EH (cell line): ENCODE measurements at places on chromosomes 2 and 18.

DNA sequence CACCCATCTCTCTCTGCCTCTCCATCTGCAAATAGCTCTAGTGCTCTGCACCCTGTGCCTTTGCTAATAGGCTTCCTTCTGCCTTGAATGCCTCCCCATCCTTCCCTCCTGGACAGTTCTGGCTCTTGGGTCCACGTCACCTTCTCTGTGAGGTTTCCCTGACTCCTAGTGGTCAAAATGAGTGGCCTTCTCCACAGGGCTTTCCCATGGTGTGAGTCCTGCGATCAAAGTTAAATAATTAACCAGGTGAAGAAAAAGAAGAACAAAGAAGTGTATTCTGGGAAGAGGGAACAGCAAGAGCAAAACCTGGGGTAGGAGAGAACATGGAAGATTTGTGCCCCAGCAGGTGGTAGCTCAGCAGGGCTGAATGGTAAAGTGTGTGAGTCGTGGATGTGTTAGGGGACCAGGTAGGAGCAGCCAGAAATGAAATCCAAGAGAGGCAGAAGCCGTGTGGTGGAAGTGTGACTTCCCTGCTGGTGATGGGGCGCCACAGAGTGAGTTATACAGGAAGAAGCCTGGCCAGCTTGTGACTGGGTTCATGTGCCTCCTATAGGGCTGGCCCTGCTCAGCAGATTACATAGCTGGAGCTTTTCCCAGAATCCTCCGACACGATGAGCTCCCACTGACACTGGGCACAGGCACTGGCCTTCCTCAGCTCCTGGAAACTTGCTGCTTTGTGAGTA is 93.8 kb upstream of the LDAH start:
- DNase-seq: peak; percentile 40

DNA sequence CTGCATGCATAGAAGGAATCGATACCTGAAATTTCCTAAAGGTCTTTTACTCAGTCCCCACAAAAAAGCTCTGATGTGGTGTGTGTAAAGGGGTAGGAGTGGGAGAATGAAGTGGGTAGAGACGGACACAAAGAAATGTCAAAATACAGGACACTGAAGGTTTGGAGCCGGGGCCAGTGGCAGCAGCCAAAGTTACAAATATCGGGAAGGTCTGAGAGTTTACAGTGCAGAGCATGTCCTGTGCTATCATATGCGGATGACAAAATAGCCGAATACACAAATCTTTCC is 89.9 kb upstream of the STON1 start:
- DNase-seq: no peak

- DNase-seq: no peak
These were observed 24.5 kb downstream of the MRPL30 start for GRCh38 chr2:99205491-99205890.

DNA sequence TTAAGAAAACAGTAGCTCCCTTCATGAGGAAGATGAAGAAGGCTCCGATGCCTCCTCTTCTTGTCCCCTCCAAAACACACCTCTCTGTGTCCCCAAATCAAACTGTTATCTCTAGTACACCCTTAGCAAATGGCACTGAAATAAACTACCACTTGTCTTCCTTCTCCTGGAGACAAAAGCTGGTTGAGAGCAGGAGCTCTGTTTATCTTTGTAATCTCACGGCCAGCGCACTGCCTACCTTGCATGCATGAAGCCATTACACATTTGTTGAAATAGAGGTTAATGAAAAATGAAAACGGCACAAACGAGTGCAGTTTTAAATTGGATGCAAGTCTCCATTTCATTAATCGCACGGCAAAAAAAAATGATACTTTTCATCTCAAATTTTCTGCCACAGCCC is 113.7 kb downstream of the EPB41L3 start:
- no peak for DNase-seq

- DNase-seq: peak; percentile 39
These were observed 322.1 kb upstream of the CHAC2 start for GRCh38 chr2:53445383-53446070.

DNA sequence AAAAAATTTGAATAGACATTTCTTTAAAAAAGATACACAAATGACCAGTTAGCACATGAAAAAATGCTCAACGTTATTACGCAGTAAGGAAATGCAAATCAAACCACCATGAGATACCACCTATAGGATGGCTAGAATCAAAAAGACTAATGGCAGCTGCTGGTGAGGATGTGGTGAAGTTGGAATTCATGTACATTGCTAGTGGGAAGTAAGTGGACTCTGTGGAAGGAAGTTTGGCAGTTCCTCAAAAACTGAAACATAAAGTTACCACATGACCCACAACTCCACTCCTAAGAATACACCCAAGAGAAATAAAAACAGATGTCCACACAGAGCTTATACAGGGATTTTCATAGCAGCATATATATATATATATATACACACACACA is 51.2 kb downstream of the MBP start:
- DNase-seq: peak; percentile 90

DNA sequence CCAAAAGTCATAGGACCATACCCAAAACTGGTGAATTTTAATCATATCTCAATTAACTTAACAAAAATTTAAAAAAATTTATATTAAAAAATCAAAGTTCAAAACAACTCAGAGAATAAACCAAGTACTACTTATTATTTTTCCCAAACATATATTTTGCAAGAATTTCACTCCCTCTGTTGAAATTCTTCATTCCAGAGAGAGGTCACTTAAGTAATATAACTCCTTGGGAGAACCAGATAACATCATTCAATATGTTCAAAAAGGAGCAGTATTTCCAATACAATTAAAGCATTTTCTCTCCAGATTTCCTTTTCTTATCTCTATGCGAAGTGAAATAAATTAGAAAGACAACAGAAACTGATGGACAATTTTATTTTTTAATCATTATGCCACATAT is 165.9 kb upstream of the RND3 start:
- no peak for DNase-seq
